ENCODE measurements at places on chromosomes 2 and 18.
A peak's percentile ranks its signal among the peaks of the same experiment; 100 is the strongest.

DNA sequence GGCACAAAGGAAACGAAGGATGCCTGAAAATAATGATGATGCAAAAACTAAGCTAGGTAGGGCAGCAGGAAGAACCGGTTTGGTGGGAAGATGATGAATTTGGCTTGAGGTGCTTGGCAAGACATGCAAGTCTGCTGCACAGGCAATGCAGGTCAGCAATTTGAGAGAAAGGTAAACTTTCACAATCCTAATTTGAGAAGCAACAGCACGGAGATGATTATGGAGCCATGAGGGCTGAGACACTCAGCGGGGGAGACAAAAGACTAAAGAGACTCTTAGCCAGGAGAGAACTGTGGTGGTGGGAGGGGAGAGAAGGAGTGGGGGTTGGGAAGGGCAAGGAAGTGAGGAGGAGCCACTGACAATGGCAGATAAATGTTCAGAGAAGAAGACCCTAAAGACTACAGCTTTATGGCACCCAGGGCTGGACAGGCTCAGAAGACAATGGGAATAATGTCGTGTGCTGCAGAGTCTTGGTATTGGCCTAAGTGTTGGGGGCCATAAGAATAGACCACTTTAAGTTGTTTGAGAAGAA lies 19.4 kb upstream of the RNF149 start:
- DNase-seq: no peak

DNA sequence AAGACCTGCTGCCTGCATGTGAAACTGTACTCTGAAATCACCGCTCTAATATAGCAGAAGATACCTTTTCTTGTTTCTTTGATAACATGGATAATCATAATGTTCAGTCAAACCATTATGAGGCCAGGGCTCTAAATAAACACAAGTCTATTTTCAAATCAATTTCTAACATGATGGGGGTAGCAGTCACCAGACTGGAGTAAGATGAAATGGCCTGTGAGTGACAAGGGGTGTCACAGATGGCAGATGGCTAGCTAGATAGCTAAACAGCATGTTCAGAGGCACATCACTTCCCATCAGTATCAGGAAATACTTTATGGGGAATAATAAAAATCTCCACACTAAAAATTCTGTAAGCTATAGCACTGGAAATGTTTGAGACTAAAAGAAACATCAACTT lies 14.0 kb downstream of the MBD2 start:
- DNase-seq: no peak

DNA sequence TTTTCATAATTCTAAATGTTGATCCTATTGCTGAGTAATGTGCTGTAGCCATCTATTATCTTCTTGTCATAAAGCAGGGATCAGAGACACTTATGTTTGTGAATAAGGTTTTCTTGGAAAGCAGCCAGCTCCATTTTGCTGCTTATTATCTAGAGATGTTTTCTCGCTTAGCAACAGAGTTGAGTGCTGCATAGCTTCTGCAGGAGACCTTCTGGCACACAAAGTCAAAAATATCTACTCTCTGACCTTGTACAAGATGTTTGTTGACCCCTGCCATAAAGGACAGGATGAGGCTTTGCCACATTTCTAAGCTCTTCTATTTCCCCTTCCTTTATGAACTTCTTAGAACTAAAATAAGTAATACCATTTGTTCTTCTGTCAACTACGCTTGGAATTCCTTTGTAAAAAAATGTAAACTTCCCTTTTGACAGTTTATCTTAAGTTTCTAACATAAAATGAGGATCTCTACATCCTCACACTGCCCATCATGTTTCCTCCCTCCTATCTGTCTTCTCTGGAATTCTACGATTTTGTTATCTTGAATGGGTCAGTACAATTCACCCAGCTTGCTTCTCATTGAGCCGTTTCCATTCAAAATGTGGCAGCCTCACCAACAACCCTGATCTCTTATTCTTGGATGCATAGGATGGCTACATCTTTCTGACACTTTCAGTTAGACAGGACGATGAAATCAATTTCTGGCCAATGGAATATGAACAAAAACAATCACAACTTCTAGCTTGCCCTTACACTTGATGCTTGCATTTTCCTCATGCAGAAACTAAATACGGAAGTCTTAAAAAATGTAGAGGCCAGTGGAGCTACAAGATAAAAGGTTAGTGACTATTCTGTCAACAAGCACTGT lies 1377.0 kb downstream of the SUCLG1 start:
- DNase-seq: peak; percentile 6

- DNase-seq: no peak
These were observed 40.2 kb downstream of the SOCS6 start for GRCh38 chr18:70329071-70329470.

DNA sequence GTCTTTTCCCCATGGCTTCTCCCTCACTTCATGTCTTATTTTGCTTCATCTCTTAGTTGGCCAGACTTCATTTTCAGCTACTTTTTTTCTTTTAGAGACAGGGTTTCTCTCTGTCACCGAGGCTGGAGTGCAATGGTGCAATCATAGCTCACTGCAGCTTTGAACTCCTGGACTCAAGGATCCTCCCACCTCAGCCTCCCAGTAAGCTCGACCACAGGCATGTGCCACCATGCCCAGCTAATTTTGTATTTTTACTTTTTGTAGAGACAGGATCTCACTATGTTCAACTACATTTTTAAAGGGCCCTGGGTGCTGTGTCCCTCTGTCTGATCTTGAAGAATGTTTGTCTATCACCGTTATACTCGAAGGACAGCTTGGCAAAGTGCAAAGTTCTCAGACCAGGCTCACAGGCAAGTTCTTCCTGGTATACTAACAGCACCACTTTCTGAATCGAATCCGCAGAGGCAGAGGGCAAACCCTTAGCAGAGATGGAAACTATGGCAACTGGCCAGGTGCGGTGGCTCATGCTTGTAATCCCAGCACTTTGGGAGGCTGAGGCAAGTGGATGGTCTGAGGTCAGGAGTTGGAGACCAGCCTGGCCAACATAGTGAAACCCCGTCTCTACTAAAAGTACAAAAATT lies 60.9 kb downstream of the SOWAHC start:
- no peak for DNase-seq

DNA sequence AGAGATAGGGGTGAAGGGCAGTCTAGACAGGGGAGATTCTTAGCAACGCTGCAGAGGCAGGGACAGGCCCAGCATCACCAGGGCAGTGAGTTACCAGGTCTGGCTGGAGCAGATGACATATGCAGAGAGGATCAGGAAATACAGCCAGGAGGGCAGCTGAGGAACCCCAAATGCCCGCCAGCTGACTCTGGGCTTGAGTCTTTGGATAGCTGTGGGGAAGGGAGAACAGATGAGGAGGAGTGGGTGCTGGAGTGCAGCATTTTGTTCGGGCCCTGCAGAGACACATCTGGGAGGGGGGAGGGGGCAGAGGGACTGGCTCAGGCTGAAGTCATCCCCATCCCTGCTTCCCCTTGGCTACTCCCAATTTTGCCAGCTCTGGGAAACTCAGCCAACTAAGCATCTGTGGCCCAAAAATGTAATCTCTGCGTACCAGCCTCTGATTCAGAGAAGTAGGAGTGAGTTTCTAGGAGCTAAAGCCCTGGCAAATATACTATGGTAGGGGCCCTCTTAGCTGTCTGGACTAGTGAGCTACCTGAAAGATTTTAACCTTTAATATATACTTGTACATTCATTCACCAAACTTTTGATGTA lies 214.5 kb downstream of the ZBTB7C start:
- DNase-seq: no peak

GRCh38 chr2:46068636-46069035 lies 228.6 kb upstream of the EPAS1 start:
- DNase-seq: no peak

DNA sequence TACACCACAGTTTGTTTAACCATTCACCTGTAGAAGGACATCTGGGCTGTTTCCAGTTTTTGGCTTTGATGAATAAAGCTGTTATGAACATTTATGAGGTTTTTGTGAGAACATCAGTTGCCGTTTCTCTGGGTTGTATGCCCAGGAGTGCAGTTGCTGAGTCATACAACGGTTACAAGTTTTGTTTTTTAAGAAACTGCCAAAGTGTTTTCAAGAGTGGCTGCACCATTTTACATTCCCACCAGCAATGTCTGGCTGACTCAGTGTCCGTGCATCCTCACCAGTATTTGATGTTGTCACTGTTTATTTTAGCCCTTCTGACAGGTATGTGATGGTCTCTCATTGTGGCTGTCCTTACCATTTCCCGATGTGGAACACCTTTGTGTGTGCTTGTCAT lies 48.0 kb upstream of the GPR17 start:
- no peak for DNase-seq

GRCh38 chr2:119939915-119940314 lies 73.0 kb upstream of the EPB41L5 start:
- DNase-seq: no peak

DNA sequence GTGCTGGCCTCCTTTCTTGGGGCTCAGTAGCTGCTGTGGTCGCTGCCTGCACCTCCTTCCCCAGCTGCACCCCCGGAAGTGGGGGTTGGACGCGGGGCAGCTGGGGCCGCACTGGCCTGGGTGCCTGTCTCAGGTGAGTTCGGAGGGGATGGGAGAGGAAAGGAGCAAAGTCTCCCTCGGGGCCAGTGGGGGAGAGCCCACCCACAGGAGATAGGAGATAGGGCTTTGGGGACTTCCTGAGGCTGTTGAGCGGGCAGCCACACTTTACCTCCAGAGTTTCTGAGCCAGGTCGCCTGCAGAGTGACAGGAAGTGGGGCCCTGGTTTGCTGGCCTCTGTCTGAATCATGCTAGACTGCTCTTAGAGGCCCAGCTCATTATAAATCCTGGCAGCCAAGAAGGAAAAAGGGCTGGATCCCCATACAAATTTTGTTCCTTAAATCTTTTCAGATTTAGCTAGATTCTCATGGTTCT lies 8.1 kb downstream of the MBP start:
- DNase-seq: no peak

DNA sequence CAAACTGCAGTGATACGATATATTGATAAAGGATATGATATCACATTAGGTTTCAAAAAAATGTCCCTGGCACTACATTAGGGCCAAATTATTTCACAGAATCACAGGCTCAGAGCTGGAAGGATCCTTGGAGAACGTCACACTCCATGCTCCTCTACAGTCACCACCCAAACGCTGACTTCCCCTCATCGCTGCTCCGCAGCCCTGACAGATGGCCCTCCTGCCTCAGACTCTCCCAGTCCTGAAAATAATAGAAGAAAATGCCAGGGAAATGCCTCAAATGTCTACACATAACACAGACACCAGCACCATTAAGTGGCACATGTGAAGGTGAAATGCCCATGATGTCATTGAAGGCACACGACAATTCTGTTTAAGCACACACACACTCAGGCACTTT lies 72.0 kb downstream of the ZNF521 start:
- DNase-seq: no peak

GRCh38 chr2:177679611-177680605 lies 287.3 kb downstream of the AGPS start:
- DNase-seq: no peak

DNA sequence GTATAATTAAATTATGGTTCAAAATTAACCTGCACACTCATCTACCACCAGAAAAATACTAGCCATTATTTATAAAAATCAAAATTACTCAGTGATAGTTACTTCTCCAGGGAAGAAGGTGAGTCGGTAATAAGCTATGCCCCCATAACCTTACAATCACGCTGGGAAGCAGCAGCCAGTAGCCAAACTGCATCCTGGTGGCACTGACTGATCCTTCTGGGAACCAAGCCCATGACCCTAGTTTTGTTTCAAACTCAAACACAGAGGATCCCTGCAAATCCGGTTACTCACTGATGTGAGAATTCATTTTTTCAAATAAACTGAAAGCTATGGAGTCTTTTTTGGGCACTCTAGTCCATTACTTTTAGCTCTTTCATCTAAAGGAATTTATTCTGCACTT lies 88.2 kb upstream of the VWC2L start:
- DNase-seq: no peak

GRCh38 chr2:55776966-55777365 lies 83.3 kb upstream of the PNPT1 start:
- no peak for DNase-seq

- DNase-seq: no peak
These were observed 157.1 kb upstream of the CCDC150 start for GRCh38 chr2:196482119-196483065.

DNA sequence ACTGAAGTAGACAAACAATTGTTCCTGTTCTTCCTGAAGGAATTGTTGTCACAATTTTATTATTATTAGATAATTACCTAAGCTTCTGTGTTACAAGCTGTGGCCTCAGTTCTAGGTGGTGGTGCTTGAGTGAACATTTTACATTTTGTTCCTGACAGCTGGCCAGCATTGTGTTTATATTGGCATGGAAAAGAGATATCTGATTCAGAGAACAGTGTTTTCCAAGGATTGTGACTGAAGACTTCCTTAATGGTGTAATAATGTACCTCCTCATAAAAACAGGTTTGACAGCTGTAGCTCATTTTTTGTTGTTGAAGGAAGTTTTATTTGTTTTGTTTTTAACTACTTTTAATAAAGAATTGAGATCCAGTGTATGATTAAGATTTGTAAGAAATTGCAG lies 95.2 kb downstream of the EPB41L5 start:
- DNase-seq: peak; percentile 8

DNA sequence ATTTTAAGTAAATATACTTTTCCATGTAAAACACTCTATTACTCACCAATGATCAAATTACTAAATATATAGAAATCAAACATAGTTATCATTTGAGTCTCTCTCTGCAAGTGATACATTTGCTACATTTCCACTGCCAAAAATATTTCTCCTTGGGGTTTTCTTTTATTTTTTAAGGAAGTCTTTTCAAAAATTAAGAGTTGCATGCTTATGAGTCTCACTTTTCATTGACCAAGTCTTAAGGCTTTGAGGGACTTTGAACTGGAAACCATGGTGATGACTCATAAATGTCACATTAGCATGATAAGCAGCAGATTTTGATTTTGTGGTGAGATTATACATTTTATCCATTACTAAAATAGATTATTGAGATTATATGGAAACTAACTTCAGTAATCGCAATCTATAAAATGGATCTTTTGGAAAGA lies 152.9 kb downstream of the FAM124B start:
- no peak for DNase-seq

GRCh38 chr2:182824767-182825158 lies 41.7 kb downstream of the FRZB start:
- DNase-seq: no peak

- DNase-seq: no peak
These were observed 35.8 kb downstream of the SLC9A4 start for GRCh38 chr2:102508863-102509262.

- no peak for DNase-seq
These were observed 42.4 kb downstream of the PSMG2 start for GRCh38 chr18:12745095-12745795.

Measured in NCI-H1930 (cell line).